ENCODE measurements at places on chromosomes 5 and 9.

DNA sequence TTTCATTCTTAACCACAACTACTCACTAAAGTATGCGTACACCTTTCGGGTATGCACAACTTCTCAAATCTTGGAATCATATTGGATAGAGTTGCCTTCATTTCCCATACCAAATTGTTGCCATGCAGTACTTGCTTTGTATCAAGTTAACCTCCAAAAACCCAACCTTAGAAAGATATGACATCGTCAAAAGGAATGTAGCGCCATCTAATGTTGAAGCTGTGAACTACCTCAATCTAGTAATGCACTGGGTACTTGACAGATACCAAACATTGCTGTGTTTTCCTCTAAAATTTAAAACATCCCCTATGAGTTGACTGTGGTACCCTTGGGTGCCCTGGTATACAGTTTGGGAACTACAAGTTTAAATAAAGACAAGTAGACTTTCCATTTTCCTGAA lies 318.4 kb downstream of the ARL15 start:
- DNase-seq: no peak

- DNase-seq: no peak
Observed at GRCh38 chr5:68353605-68354004, 138.0 kb downstream of the PIK3R1 start.

DNA sequence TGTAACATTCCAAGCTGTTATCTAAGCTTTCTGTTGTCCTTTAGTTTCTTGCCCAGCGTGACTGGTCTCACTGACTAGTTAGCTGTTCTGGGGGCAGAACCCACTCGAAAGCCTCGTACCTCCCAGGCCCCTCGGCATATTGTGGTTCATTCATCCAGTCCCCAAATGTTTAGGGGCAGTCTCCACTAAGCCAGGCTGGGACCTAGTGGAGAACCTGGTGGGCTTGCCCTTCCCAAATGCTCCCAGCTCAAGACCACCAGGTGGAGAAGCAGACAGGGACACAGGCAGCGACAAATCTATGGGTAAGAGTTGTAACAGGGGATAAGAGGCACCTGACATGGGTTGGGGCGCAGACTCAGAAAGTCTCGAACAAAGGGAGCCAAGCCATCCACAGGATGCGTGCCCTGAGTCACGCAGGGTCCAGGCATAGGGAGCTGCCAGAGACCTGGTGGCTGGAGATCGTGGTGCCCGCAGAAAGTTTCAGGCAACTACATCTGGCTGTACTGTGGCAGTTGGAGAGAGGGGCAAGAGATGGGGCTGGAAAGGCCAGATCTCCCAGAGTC lies 851 bp upstream of the EEIG1 start:
- DNase-seq: no peak

GRCh38 chr9:137190315-137190856 lies 1.9 kb downstream of the SSNA1 start:
- no peak for DNase-seq

DNA sequence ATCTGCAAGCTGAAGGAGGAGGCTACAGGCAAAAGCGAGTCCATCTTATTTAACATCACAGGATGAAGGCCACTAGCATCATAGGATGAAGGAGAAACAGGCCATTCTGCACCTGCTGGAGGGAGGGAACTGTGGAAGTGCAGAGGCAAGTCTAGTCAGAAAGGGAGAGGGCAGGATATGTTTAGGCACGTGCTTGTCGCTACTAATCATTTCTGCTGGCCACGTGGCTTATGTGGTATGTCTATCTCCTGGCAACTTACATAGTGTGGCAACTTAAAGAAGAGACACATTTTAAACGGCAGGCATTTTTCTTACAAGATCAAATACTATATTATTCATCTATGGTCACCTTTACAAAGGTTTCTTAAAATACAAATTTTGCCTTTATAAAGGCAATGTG lies 74.0 kb downstream of the GNAQ start:
- DNase-seq: no peak
